ENCODE measurements at places on chromosomes 1 and 21.

DNA sequence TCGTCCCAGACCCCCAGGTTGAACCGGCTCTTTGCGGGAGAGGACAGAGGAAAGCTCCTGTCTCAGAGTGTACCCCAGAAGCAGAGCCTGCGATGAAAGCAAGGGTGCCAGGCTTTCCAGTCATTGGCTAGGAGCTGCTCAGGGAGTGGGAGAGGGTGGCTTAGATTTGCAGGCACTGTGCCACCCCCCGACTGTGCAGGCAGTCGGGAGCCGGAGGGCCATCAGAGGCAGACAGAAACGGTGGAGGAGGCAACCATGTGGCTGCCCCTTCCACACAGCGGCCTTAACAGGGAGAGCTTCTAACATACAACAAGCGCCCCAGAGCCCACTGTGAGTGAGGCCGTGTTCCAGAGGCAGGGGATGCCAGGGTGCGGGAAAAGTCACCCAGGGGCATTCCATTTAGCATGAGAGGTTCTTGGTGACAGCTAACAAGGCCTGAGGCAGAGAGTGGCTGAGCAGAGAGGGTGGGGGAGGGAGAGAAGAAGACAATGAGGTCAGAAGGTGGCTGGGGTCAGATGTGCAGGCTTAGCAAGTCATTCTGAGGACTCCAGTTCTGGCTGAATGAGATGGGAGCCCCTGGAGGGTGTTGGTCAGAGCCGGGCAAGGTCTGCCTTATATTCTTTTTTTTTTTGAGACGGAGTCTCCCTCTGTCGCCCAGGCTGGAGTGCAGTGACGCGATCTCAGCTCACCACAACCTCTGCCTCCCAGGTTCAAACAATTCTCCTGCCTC lies 9.5 kb upstream of the C1orf167 start:
- DNase-seq: no peak

GRCh38 chr1:51189421-51190073 lies 46.5 kb upstream of the RNF11 start:
- peak; percentile 51 for DNase-seq

- DNase-seq: no peak
Observed at GRCh38 chr1:234185438-234185837, 187.8 kb upstream of the COA6 start.

GRCh38 chr1:112026016-112026415 lies 36.5 kb upstream of the KCND3 start:
- no peak for DNase-seq

- no peak for DNase-seq
Observed at GRCh38 chr1:37034121-37035013, at the start of gene GRIK3. Gene GRIK3 (minus strand): TSS chr1:37034515. CDS start chr1:37034108, 407 bp downstream.

GRCh38 chr1:28193701-28194161 lies 17.2 kb upstream of the PTAFR start:
- DNase-seq: no peak

- DNase-seq: no peak
Observed at GRCh38 chr1:231929311-231929710, 302.7 kb downstream of the DISC1 start.

- no peak for DNase-seq
Observed at GRCh38 chr1:25800703-25801377, 847 bp downstream of the SELENON start.

GRCh38 chr1:38050397-38051078 lies 3.9 kb upstream of the POU3F1 start:
- DNase-seq: no peak

GRCh38 chr1:193355178-193355577 lies 168.8 kb upstream of the B3GALT2 start:
- DNase-seq: no peak

GRCh38 chr21:32189688-32190483 lies 89.0 kb downstream of the MIS18A start:
- DNase-seq: no peak

GRCh38 chr1:185733818-185734735 lies at the start of gene HMCN1:
Gene HMCN1 (plus strand): TSS chr1:185734391. CDS start chr1:185734780, 389 bp downstream.
- peak; percentile 8 for DNase-seq

DNA sequence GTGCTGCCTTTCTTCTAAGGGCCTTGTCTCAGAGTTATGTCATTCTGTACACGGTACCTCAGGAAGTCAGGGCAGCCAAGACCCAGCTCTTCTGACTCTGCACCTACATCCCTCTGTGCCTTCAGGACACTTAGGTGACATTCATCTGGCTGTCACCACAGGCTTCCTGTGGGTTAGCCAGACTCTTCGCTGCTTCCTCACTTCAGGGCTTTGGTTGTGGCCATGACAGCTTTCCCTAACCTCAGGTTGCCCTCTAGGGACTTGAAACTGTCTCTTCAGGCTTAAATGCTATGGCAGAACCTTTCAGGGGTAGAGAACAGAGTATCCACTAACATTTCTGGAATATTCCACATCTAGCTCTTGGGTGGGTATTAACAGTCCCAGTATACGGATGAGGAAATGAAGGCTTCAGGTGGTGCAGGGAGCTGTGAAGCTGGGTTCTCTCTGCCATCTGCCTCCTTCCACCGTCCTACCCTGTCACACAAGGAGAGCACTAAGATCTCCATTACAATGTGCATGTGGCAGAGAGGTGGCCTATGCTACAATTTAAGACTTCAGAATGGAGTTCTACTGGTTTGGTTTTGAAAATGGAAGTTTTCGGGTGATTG lies 9.9 kb downstream of the TSSK3 start:
- peak; percentile 80 for DNase-seq

- no peak for DNase-seq
Observed at GRCh38 chr1:201346337-201346939, 31.0 kb downstream of the TNNT2 start.

- DNase-seq: peak; percentile 10
Observed at GRCh38 chr1:224435318-224435763, 744 bp upstream of the WDR26 start.

- DNase-seq: no peak
Observed at GRCh38 chr21:35548904-35549615, 500.0 kb upstream of the RUNX1 start.

GRCh38 chr1:79295967-79296366 lies 289.4 kb upstream of the ADGRL4 start:
- DNase-seq: no peak

DNA sequence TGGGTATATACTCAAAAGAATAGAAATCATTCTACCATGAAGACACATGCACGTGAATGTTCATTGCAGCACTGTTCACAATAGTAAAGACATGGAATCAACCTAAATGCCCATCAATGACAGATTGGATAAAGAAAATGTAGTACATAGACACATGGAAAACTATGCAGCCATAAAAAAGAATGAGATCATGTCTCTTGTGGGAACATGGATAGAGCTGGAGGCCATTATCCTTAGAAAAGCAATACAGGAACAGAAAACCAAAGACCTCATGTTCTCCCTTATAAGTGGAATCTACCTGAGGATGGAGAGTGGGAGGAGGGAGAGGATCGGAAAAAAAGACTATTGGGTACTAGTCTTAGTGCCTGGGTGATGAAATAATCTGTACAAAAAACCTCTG lies 143.9 kb downstream of the RHOU start:
- DNase-seq: no peak

GRCh38 chr1:225950905-225951497 lies 10.0 kb upstream of the LEFTY2 start:
- no peak for DNase-seq

GRCh38 chr1:234600418-234601281 lies 9.3 kb downstream of the IRF2BP2 start:
- peak; percentile 47 for DNase-seq

GRCh38 chr1:40299366-40300248 lies 17.5 kb downstream of the COL9A2 start:
- DNase-seq: no peak

GRCh38 chr1:234987415-234988154 lies 141.1 kb downstream of the TOMM20 start:
- no peak for DNase-seq

GRCh38 chr1:5982276-5982675 lies 9.9 kb downstream of the NPHP4 start:
- DNase-seq: no peak

- DNase-seq: no peak
Observed at GRCh38 chr1:114833421-114833820, 21.2 kb upstream of the SYCP1 start.

DNA sequence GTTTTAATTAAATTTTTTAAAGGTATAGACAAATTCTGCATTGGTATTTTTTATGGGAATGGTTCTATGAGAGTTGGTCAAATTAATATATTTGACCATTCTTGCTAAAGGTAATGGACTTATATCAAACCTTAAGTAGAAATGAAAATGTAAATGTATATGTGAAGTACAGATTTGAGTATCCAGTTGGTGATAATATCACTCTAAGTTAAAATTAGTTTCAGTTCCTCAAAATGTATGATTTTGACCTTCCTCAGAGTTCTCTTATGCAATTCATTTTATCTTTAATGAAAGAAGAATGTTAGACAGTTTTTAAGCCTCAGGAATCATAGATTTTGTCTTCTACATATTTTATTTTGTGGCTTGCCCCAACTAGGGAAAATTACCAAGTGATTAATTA lies 1291.5 kb upstream of the B3GALT2 start:
- DNase-seq: no peak

DNA sequence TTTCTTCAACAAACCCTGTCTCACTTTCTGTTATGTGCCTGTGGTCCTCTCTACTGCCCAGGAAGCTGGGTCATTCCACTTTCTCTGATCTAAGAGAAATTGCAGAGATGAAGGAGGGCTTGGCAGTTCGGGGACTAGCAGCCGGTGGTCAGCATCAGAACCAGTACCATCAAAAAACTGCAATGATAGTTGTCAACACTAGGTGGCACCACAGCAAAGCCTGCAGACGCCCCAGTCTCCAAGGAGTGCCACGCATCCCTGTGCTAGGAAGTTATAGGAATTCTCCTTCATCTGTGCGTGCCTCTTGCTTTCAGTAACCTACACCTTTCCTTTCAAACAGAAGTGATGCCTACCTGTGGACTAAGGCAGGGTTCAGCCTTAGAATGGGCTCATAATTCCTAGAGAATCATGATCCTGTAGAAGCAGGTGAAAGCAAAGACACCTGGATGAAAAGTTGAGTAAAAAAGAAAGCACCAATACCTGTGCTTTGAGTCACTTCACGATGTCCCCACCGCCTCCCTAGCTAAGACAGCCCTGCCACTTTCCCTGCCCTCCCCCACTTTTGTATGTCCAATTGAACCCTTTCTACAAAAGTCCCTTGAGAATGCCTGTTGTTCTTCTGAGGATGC lies 129.2 kb downstream of the ADAMTS1 start:
- peak; percentile 18 for DNase-seq

DNA sequence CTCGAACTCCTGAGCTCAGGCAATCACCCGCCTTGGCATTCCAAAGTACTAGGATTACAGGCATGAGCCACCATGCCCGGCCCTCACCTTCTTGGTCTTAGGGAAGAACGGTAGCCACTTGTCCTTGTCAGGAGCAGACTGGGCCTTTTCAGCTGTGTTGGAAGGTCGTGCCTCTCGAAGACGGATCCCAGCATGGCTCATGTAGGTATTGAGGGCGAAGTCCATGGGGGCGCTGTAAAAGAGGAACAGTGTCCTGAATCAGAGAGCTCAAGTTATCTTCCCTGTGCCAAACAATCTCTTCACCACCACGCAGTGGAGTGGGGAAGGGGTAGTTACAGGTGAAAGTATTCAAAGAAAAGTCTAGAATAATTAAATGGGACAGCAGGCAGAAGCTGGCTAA lies 35.9 kb downstream of the LRRC71 start:
- no peak for DNase-seq

DNA sequence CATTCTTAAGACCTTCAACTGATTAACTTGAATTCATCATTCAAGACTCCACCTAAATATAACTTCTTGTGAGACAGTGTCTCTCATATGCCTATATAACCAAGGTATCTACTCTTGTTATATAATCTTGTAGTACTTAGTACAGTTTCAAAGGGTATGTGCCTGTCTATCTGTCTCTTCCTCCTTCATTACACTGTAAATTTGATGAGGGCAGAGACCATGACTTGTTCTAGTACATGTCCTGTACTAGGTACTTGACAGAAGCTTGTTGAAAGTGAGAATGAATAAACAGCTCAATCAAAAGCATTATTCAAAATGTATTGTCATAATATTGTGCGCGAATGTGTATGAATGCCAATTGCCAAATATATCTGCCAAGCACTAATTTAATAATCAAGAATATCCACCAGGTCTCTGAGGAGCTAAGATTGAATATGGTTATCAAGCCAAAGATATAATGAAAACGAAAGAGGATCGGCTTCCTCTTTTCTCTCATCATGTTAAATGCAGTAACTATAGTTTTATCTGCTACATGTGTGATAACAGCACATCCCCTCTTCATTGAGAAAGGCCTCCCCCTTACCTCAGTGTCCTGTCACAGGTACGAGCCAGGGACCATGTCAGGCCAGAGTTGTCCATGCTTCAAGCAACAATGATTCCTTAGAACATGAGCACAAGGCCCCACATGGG lies 117.3 kb downstream of the UCHL5 start:
- no peak for DNase-seq

DNA sequence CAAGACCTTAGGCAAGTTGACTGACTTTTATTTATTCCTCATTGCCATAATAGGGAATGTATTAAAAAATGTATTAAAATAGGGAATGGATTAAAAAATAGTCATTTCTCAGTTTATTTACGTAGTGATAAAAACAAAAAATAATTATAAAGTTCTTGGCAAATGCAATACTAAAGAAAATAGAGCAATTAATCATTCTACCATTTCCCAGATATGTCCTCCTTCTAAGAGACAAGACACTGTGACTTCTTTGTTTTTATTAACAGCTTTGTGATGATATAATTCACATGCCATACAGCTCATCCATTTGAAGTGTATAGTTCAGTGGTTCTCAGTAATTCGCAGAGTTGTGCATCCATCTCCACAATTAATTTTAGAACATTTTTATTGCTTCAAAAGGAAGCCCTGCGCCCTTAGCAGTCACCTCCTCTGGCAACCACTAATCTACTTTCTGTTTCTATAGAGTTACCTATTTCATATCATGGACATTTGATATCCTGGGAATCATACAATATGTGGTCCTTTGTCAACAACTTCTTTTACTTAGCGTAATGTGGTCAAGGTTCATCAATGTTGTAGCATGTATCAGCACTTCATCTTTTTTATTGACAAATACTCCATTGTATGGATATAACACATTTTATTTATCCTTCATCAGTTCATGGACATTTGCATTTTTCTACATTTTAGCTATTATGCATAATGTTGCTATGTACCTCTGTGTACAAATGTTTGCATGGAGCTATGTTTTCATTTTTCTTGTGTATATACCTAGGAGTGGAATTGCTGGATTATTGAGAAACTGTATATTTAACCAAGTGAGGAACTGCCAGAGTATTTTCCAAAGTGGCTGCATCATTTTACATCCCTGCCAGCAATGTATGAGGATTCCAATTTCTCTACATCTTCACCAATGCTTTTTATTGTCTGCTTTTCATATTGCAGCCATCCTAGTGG lies 5.6 kb downstream of the TBX19 start:
- DNase-seq: no peak

- no peak for DNase-seq
Observed at GRCh38 chr1:3345792-3346191, 108.7 kb upstream of the ARHGEF16 start.

- DNase-seq: no peak
Observed at GRCh38 chr1:64302971-64303370, 99.5 kb downstream of the UBE2U start.

All from CD4-positive, alpha-beta T cell treated with Interleukin-4 for 4 hours (primary cell).